ENCODE measurements at places on chromosomes 2 and 18.

GRCh38 chr18:59218018-59218417, 1.9 kb upstream of the GRP start:
- no peak for DNase-seq

GRCh38 chr2:192091476-192091875, 103.3 kb downstream of the TMEFF2 start:
- no peak for DNase-seq

DNA sequence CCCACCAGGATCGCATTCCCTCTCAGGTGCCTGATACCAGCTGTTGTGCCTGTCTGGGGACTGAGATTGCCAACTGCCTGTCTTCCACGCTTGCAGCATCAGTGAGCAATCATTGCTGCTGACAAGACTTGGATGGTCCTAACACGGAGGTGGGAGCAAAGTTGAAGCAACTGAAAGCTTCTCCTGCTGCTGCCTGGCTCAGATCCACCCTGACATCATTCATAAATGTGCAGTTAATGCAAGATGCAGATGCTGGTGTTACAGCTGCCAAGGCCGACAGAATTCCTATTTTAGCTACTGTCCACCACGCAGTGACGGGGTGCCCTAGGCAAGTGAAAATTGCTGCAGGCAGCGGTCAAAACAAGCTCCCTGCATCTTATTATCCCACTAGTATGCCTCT, 131.4 kb downstream of the VWC2L start:
- DNase-seq: no peak

DNA sequence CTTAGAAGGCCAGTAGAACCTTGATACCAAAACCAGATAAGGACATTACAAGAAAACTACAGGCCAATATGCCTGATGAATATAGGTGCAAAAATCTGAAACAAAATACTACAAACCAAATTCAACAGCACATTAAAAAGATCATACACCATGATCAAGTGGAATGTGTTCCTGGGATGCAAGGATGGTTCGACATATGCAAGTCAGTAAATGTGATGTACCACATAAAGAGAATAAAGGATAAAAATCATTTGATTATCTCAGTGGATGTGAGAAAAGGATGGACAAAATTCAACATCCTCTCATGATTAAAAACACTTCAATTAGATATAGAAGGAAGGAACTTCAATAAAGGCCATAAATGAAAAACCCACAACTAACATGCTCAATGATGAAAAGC, 129.6 kb downstream of the RTN4 start:
- DNase-seq: no peak

DNA sequence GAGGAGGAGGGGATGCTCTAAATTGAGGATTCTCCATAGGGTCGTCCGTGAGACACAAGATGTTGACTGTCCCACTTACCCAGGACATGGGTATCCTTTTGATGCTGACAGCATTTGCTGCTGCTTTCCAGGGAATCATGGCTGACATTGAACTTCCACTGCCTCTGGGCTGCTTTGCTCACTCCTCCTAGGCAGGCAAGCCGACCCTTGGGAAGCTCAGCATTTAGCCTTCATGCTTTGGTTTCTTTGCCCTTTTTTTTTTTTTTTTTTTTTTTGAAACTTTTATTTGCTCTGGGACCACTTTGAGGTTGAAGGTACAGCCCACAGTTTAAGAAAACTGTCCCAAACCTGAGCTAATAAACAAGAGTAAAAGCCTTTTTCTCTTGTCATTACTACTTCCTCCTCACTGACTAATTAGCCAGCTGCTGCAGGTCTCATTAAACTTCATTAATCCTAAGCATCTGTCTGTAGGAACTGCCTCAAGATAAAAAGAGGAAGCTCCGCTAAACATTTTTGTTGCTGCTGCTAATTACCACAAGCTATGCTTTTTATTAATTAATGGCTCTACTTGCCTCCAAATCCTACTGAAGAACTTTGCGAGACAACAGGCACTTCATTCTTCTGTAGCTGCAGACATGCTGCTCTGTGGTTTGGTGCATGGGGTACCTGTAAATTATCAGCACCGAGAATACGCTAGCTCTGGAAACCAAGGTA, 125.4 kb downstream of the SPTBN1 start:
- no peak for DNase-seq

- no peak for DNase-seq
Observed at GRCh38 chr2:19346983-19347618, 11.3 kb downstream of the OSR1 start.

GRCh38 chr2:65479524-65479923, 47.1 kb upstream of the SPRED2 start:
- DNase-seq: no peak

- DNase-seq: no peak
Observed at GRCh38 chr2:204315236-204315662, 230.0 kb upstream of the PARD3B start.

DNA sequence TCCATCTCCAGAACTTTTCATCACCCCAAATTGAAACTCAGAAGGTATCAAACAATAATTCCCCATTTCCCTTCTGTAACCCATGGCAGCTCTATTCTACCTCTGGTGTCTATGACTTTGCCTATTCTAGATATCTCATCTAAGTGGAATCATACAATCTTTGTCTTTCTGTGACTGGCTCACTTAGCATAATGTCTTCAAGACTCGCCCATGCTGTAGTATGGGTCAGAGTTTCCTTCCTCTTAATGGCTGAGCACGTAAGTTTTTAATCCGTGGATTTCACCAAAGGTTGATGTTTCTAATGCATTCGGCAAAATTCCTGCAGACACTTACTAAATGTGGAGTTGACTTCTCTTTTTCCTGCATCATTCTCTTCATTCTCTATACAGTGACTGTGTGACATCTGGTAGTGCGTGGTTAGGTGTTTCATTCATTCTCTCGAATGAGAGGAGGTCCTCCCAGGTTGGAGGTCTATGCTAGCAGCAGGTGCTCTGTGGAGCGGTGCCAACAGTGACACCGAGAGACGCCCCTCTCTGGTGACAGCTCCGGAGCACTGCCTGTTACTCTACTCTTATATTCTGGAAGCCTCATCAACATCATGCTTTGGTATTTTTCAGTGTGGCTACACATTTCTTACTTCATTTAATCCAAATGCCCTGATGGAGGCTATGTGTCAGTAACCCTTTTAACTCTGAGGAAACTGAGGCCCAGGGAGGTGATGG, 50.1 kb downstream of the ATOH8 start:
- DNase-seq: no peak

DNA sequence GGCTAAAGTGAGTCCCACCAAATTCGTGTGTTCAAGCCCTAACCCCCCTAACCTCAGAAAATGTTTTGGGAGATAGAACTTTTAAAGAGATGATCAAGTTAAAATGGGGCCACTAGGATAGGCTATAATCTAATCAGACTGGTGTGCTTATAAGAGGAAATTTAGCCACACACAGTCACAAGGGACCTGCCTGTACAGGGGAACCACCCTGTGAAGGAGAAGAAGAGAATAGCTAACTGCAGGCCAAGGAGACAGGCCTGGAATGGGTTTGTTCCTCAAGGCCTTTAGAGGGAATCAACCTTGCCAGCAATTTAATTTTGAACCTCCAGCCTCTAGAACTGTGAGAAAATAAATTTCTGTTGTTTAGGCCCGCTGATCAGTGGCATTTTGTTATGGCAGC, 36.0 kb upstream of the TANK start:
- no peak for DNase-seq

- no peak for DNase-seq
Observed at GRCh38 chr2:120601566-120601965, 134.1 kb upstream of the GLI2 start.

DNA sequence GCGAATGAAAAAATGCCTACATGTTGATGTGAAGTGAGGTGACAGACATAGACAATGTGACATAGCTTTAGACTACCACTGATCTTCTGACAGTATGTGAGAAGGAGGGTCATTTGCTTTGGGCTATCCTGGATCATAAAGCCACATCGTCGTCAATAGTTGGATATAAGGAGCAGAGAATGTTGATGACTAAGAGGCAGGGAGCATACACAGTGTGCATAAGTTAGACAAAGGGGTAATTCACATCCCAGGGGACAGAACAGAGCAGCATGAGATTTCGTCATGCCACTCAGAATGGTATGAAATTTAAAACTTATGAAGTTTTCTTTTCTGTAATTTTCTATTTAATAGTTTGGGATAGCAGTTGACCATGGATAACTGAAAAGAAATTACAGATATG, 403.2 kb downstream of the DSC3 start:
- DNase-seq: no peak
